ENCODE measurements at places on chromosomes 11 and 22. TPM values are rescaled to one million over a fixed set of nuclear protein-coding genes. Genes with fewer than 3 reads are reported as not detected.

Gene MRGPRE
- not detected for total RNA-seq

Gene LRRC56
- total RNA-seq = 0.36 TPM

Gene P2RY2
- total RNA-seq = 4.8 TPM

Gene TMPRSS6
- total RNA-seq = not detected

Gene MPPED1
- total RNA-seq = not detected

Gene TSKU
- total RNA-seq = 9.3 TPM

Gene CNGA4
- 0.07 TPM for total RNA-seq

Gene PATE2
- 0.13 TPM for total RNA-seq

Gene NXPE4
- not detected for total RNA-seq

Gene CARD18
- not detected for total RNA-seq

Gene TSPAN4
- 84.0 TPM for total RNA-seq

Gene POU2AF2
- total RNA-seq = not detected

Measured in thoracic aorta endothelial cell (primary cell).